ENCODE measurements at places on chromosomes 3 and 15. TPM values are rescaled to one million over a fixed set of nuclear protein-coding genes. Genes with fewer than 3 reads are reported as not detected.

The MEIS2 gene
- 7.7 TPM for polyA plus RNA-seq

DNA sequence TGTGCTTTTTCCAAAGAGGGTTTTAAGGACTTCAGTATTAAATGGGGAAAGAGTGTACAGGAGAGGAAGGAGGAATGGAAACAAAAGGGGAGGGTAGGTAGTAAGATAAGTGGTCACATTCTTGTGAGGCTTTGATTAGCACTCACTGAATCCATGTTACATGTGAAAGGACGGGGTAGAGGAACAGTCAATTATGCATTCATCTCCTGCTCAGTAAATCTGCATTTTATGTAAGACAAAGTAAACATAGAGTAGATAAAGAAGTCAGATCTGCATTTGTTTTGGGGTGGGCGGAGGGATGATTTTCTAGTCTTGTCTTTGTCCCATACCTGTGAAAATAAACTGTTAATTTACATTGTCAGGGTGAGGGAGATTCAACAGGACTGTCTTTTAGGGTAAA, 50.8 kb downstream of the SACM1L start:
- no peak for DNase-seq

DNA sequence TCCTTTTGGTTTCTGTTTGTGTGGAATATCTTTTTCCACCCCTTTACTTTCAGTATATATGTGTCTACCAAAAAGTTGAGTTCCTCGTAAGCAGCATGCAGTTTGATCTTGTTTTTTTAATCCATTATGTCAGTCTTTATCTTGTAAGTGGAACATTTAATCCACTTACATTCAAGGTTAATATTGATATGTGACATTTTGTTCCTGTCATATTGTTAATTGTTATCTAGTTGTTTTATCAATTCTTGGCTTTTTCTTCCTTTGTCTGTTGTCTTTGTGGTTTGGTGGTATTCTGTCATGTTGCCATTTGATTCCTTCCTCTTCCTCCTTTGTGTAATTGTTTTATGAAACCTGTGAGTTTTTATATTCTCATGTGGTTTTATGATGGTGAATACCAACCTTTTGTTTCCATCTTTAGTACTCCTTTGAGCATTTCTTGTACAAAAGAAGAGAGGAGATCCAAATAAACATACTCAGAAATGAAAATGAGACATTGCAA, 43.4 kb upstream of the XCR1 start:
- DNase-seq = no peak

GRCh38 chr15:98413933-98414546, 234.3 kb upstream of the IGF1R start:
- DNase-seq = no peak

GRCh38 chr3:180698760-180699270, 19.5 kb upstream of the CCDC39 start:
- DNase-seq = no peak

DNA sequence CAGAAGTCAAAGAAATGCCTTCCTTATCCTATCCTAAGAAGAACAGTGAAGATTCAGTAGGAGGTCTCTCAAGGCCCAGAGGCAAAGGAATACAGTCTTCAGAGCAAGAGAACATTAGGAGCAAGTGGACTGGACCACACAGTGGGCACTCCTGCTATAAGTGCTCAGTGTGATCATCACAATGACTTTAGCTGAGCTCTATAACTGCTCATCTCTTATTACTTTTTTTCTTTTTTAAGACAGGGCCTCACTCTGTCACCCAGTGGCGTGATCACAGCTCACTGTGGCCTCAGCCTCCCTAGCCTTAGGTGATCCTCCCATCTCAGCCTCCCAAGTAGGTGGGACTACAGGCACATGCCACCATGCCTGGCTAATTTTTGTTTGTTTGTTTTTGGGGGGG, 48.1 kb downstream of the COL8A1 start:
- DNase-seq = no peak
